ENCODE measurements at places on chromosomes 4 and X.

- no peak overlapping the region for H3K4me3 ChIP-seq
- no peaks in the 10 kb centered on the region for H3K36me3 ChIP-seq
- no peak for DNase-seq
- H3K27me3 ChIP-seq = no peaks in the 10 kb centered on the region
These were observed 162.8 kb downstream of the WDFY3 start for GRCh38 chr4:84803720-84804119.

DNA sequence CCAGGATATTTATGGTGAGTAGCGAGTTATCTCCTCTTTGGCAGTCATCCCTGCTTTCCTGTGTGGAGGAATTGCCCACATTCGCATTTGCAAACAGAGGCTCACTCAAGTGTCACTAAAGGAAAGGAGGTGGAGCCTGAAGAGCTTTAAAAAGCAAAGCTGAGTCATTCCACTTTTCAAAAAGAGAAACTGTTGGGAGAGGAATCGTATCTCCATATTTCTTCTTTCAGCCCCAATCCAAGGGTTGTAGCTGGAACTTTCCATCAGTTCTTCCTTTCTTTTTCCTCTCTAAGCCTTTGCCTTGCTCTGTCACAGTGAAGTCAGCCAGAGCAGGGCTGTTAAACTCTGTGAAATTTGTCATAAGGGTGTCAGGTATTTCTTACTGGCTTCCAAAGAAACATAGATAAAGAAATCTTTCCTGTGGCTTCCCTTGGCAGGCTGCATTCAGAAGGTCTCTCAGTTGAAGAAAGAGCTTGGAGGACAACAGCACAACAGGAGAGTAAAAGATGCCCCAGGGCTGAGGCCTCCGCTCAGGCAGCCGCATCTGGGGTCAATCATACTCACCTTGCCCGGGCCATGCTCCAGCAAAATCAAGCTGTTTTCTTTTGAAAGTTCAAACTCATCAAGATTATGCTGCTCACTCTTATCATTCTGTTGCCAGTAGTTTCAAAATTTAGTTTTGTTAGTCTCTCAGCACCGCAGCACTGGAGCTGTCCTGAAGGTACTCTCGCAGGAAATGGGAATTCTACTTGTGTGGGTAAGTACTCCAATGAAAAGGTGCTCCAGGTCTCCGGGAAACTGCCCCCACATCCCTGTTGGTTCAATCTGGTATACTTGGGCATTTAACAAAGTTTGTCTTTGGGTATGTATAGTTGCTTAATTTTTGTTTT is at the start of gene EGF:
EGF (plus strand) TSS at position 178 of the 890 bp plus-strand sequence; CDS start at position 631, 453 bp downstream.
- DNase-seq = peak; percentile 23
- no peak within 1 kb of the TSS for H3K27ac ChIP-seq
- no peaks in the 10 kb centered on the region for H3K27me3 ChIP-seq
- no peaks in the 10 kb centered on the region for H3K36me3 ChIP-seq

- no peaks in the 10 kb centered on the region for H3K27me3 ChIP-seq
- H3K27ac ChIP-seq = no peak overlapping the region
- no peaks in the 10 kb centered on the region for H3K36me3 ChIP-seq
These were observed 142.1 kb downstream of the CPEB2 start for GRCh38 chr4:15144249-15144966.

- H3K27ac ChIP-seq = no peak overlapping the region
- no peak for DNase-seq
- no peaks in the 10 kb centered on the region for H3K36me3 ChIP-seq
- no peaks in the 10 kb centered on the region for H3K27me3 ChIP-seq
- no peaks in the 10 kb centered on the region for H3K4me1 ChIP-seq
- no peak overlapping the region for H3K4me3 ChIP-seq
These were observed 655.0 kb downstream of the RPA4 start for GRCh38 chrX:97538745-97539144.

GRCh38 chr4:155632310-155632840 is 34.3 kb upstream of the GUCY1A1 start:
- H3K27me3 ChIP-seq = no peaks in the 10 kb centered on the region
- no peaks in the 10 kb centered on the region for H3K4me1 ChIP-seq
- H3K4me3 ChIP-seq = no peak overlapping the region
- no peak for DNase-seq

- no peak overlapping the region for H3K4me3 ChIP-seq
- no peaks in the 10 kb centered on the region for H3K27me3 ChIP-seq
- H3K36me3 ChIP-seq = no peaks in the 10 kb centered on the region
- DNase-seq = no peak
- H3K27ac ChIP-seq = no peak overlapping the region
These were observed 301.9 kb upstream of the ARSJ start for GRCh38 chr4:114281164-114281960.

GRCh38 chr4:43999669-44000068 is 448.9 kb downstream of the KCTD8 start:
- DNase-seq = no peak
- no peaks in the 10 kb centered on the region for H3K4me1 ChIP-seq
- H3K36me3 ChIP-seq = no peaks in the 10 kb centered on the region
- no peak overlapping the region for H3K4me3 ChIP-seq

Measured in colonic mucosa (tissue), 4 donors.